ENCODE measurements at places on chromosomes 5 and 9. TPM values are rescaled to one million over a fixed set of nuclear protein-coding genes. Genes with fewer than 3 reads are reported as not detected.

Gene PCDHGA6
- total RNA-seq, result 0.36 TPM

Gene NR5A1
- total RNA-seq, result 0.58 TPM

Gene CCL28
- 1.7 TPM for total RNA-seq

Gene SURF1
- total RNA-seq, result 29.7 TPM

Gene GRIN1
- total RNA-seq, result 4.1 TPM

Gene FOXD4L4
- 3.9 TPM for total RNA-seq

Gene C8G
- total RNA-seq, result 1.3 TPM

Gene C9
- not detected for total RNA-seq

Gene PCDHGA10
- total RNA-seq, result 6.3 TPM

Gene RASGRF2
- 1.4 TPM for total RNA-seq

DNA sequence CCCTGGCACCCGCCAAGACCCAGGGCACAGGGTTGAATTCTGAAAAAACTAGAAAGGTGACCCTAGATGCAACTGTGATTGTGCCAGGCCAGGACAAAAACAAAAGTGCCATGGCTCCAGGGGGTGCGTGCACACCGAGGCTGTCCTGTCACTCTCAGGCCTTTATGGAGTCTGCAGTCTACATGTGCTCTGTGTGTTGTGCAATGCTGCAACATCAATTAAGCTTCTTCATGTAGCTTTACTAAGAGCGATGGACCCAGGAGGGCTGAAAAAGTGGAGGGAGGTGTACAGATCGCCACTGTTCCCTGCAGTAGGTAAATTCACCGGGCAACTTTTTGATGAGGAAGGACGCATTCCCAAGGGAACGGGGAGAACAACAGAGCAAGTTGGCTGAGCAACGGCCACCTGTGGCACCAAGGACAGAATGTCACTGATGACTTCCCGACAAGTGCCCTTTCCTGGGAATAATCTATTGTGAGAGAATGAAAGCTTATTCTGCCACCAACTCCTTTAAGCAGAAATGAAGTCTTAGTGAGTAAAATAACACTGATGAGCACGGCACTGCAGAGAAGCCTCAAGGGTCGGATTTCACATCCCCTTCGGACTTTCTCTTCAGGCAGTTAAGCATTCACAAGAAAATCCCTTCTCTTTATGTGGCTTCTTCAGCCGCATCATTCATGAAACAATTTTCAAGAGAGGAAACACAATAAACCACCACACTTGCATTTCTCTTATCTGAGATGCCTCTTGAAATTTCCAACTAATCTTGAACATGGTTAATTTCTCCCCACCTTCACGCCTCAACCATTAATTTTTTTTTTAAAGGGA, 149.6 kb downstream of the DROSHA start:
- no peak for ATAC-seq

GRCh38 chr5:68834491-68834981, 259.3 kb upstream of the SLC30A5 start:
- ATAC-seq, result peak; percentile 34

- ATAC-seq, result peak; percentile 51
Observed at GRCh38 chr5:151093476-151093889, 12.6 kb upstream of the TNIP1 start.

DNA sequence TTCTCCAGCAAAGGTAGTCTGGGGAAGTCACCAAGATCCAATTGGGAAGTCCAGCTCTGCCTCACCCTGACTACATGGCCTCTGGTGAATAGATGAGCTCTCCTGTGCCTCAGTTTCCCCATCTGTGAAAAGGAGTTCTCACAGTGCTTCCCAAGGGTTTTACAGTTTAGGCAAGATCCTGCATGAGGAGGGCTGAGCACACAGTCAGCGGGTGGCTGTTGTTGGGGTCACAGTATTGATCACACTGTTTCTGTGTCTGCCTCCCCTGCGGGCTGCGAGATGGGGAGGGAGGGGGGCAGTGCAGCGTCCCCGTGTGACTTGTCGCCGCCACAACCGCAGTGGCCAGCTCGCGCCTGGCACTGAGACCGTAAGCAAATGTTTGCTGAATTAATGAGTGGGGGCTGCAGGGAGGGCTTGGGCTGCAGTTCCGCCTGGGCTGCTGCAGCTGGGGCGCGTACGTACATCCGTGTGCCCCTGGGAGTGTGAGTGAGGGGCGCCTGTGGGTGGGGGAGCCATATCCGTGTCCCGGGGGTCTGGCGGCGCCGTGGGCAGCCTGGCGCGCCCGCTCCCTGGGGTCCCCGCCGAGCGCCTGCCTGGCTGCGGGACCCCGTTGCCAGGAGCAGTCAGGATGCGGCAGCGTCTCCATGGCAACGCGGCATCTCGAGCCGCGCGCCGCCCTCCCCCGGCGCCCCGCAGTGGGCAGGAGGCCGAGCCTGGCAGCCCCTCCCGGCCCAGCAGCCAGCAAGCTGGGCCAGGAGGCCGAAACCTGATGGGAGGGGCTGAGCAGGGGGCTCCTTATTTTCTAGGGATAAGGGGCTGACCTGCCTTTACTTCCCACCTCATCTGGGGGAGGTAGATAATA, 31.4 kb upstream of the PSD2 start:
- peak; percentile 77 for ATAC-seq

GRCh38 chr5:91212714-91213092, 170.4 kb downstream of the ARRDC3 start:
- no peak for ATAC-seq

DNA sequence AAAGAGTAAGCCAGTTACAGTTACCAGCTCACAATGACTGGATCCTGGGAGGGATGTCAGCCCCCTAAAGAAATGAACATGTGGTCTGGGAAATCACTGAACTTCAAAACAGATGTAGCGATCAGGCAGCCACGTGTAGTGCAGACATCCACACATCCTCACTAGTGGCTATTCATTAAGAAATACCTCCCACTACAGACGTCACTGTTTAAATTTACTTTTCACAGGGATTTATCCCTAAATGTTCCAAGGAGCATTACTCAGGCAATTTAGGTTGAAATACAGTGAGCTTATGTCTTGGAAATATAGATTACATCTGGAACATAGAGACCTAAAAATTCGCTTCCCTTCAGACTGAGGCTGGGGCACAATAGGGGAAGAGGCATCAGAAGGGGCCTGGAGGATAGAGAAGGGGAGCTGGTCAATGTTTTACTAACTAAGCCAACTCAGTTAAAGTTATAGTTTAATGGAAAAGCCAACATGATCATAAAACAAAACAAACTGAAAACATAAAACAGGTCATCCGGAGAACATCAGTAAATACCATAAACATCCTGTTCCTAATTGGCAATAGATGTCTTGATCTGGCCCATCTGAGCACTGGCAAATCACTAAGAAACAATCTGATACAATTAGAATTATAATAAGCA, 92.3 kb downstream of the FANCC start:
- no peak for ATAC-seq

DNA sequence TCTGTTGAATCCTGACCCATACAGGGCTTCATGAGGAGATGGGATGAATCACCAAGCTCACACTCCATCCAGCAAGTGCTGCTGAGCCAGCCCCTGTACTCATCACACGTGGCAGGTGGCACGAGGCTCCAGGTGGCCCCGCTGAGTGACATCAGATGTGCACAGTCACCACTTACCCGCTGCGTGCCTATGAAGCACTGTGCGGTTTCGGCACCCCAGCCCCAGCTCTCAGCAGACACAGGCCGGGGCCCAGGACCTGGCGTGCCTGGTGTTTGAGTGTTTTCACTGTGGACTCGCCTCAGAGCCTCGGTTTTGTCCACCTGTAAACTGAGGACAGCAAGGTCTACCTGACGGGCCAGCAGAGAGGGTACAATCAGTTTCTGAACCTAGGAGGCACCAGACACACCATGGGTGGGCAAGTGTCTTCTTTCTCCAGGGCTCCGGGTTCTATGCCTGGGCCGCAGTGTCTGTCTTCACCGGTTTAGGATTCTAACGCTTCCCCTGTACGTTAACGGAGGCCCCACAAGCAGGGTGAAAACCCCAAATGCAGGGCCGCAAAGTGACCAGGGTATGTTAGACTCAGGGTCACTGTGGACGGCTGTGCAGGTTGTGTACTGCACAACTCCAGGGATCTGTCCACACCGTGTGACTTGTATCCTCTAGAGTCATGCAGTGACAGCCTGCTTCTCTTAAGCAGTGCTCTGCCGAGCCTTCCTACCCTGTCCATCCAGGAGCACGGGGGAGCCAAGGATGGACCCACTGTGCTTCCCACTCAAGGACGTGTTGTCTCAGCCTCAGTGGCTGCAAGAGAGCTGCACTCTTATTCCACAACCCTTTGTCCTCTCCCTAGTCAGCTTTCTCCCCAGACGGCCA, 44.3 kb upstream of the COL5A1 start:
- ATAC-seq, result no peak

DNA sequence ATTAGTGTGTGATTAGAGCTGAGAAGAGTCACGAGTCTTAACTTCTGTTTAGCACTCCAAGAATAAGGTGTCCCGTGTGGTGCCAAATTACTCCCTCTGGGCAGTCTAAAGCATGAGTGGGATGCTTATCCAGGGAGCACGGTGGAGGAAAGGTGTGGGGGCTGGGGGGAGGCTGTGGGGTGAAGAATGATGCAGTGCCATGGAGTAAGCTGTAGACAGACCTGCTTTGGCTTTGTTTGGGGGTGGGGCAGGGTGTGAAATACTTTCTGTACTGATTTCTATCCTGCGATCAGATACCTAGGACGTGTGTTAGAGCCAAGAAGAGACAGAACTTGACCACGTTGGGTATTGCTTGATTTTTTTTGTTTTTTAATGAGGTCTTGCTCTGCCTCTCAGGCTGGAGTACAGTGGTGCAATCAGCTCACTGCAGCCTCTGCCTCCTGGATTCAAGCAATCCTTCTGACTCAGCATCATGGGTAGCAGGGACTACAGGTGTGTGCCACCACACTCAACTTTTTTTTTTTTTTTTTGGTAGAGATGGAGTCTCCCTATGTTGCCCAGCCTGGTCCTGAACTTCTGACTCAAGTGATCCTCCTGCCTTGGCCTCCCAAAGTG, 232.8 kb downstream of the MAN2A1 start:
- no peak for ATAC-seq

DNA sequence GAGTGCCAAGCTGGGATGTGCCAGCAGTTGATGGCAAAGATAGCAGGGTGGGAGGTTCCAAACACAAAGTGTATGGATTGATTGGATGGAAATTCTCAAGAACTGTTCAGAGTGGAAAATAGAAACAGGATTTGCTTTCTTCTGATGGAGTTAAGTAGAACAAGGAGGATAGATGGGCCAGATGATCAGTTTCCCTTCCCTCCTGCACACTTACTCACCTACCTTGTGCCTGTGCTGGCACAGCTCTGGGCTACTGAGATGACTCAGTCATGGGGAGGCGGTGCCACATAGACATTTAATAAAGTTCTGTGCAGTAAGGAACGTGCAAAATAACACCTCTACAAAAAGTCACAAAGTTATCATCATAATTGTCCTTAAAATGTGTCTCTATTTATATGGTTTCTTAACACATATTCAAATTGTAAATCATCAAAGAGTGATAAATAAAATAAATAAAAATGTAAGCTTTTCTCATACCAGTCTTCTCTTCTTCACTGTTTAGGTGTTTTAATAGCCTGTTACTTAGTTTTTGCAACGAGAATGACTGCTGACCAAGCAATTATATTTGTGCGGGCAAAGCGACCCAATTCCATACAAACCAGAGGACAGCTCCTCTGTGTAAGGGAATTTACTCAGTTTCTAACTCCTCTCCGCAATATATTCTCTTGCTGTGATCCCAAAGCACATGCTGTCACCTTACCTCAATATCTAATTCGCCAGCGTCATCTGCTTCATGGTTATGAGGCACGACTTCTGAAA, 12.7 kb downstream of the PTPDC1 start:
- ATAC-seq, result no peak

DNA sequence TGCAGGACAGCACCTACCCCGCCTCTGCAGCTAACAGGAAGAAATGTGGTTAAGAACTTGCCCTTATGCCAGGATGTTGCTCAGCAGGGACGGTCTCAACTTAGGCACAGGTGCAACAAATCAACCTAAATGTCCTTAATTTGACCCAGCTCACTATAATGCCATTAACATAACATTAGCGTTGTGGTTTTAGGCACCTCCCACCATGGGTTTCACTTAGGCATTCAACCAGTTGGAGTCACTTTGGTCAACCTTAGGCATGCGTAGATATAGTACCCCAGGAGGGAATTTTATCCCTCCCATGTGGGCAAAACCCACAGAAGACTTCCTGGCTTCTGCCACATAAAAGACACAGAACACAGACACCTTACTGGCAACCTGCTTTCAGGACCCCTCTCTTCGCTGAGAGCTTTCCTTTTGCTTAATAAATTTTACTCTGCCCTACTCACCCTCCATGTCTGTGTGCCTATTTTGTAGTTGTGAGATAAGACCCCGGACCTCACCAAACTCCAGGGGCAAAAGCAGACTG, 8.7 kb upstream of the ERAP1 start:
- ATAC-seq, result peak; percentile 62

GRCh38 chr5:52041842-52042241, 658.6 kb downstream of the ISL1 start:
- ATAC-seq, result no peak

DNA sequence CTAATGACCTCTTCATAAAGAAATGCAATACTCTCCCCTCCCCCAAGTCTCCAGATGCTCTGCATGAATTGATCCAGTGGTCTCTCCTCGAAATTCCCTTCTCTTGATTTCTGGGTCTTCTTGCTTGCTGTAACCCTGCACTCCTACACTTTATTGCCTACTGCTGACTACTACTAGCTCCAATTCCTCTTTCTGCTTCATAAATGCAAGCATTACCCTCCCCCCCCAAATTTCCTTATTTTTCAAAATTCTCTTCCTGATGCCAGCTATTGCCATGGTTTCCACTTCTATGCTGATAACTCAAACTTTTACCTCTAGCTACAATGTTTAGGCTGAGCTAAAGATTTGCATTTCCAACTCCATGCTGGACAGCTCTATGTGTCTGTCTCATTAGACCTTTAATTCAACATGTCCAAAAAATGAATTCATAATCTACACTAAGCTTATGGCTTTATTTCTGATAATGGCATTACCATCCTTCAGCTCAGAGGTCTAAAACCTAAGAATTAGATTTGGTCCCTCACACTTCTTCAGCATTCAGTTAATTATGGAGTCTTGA, 1.4 kb downstream of the ZBTB26 start:
- ATAC-seq, result no peak

- ATAC-seq, result no peak
Observed at GRCh38 chr9:84812847-84813246, 143.3 kb downstream of the NTRK2 start.

- ATAC-seq, result no peak
Observed at GRCh38 chr5:137252512-137252911, 246.6 kb downstream of the SPOCK1 start.

DNA sequence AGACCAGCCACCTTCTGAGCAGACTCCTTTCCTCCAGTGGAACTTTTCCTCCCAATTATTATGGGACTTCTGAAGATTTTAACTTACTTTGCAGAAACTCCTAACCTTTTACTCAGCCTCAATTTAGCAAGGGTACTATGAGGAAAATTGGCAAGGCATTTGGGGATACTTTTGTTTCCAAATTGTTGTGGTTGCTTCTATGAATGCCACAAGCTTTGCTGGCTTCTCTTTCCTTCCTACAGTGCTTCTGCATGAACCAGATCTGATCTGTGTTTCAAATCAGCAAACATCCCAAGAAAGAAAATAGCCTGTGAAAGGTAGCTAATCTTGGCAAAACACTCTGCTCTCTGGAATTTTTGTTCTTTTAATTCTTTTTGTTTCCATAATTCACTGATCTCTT, 57.3 kb upstream of the TAF11L2 start:
- no peak for ATAC-seq

GRCh38 chr9:38335686-38336085, 56.8 kb upstream of the ALDH1B1 start:
- no peak for ATAC-seq
